ENCODE measurements at places on chromosomes 3 and 15.

GRCh38 chr3:12393894-12394293 is 90.4 kb upstream of the TSEN2 start:
- DNase-seq: no peak

DNA sequence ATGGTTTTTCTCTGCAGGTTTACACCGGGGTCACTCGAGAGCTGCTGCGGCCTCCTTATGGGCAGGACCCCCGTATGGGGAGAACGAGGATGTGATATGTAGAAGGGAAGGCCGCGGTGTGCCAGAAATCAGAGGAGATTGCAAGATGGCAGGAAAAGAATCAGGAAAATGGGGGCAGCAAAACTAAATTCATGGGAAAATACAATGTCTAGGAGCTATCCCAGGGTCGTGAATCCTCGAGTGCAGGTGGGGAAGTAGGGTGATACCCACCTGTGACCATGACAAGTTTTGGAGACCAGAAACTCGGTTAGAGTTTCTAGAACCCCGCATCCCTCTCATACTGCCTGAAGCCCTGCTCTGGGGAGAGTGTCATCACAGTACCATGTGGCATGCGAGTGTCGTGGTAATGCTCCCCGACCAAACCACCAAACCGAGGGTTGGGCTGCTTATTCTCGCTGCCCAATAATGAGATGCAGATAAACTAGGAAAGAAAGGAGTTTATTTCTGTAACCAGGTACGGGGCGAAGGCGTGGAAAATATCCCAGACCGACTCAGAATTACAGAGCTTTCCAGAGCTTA is 781 bp downstream of the TRNT1 start:
- peak; percentile 48 for DNase-seq

DNA sequence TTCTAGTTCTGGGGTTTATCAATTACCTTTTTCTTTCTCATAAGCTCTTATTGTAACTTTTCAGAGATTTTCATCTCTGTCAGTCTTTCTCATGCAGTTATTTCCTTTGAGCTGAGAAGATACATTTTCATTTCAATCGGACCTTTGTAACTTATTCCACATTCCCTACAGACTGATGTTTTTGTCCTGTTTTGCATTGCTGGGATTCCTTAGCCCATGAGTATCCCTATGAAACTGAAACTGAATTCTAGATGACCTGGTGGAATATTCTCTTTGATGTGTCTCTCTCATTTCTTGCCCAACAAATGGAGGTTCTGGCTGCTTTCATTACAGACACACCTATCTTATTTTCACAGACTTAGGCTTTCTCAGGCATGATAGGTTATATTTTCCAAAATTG is 10.5 kb upstream of the EPHA6 start:
- no peak for DNase-seq

- no peak for DNase-seq
These were observed 7.0 kb downstream of the FNDC3B start for GRCh38 chr3:172046268-172046915.

GRCh38 chr15:98529205-98530145 is 118.9 kb upstream of the IGF1R start:
- DNase-seq: no peak

DNA sequence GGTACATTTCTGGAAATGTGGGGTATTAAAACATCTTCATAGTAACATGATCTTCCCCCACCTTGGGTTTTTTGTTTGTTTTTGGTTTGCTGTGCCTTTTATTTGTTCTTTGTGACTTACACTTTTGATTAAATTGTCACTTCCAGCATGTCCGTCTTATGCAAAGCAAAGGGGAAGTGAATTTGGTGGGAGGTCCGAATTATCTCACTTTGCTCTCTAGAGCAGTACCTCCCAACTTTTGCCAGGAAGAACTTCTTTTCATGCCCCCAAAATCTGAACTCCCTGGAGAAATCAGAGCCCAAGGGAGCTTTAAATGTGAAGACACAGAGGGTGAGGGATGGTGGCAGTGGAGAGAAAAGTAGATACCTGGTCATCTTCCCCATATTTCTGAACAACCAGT is 173.1 kb downstream of the IL5RA start:
- no peak for DNase-seq

DNA sequence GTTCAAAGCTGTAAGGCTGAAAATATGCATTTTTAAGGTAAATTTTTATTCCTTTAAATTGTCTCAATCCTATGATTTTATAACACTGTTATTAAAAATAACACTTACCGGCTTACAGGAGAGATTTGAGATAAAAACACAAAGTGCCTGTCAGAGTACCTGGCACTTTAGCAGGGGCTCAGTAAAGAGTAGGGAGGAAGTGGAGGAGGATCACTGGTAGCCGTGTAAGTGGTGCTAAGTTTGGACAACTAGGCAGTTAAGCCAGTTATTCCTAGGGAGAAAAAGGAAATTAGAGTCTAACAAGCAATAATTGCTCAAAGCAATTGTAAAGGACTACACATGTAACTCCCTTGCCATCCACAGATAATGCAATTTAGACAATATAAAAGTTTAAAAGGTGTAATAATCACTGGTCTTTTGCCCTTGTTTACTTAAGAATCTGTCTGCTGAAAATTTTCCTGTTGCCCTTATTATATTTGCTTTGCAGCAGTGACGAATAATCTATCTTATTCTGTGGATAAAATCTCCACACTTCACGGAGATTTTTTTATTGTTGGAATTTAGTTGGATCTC is 204.8 kb downstream of the CDIN1 start:
- no peak for DNase-seq

DNA sequence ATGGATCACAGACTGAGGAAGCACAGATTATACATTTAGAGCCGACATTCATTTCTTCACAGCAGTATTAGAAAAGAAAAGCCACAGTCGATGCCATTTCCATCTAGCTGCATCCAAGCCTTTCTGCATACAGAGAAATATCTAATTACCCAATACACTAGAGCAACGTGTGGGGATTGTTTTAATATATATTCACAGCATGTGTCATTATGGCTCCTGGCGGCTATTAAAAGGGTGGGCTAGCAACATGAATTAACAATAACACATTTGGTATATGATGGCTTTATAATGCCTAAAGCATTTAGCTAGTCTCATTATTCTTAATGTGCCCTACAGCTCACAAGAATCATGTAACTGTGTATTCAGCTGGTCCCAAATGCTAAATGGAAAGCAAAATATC is 1030.5 kb downstream of the FHIT start:
- DNase-seq: no peak

DNA sequence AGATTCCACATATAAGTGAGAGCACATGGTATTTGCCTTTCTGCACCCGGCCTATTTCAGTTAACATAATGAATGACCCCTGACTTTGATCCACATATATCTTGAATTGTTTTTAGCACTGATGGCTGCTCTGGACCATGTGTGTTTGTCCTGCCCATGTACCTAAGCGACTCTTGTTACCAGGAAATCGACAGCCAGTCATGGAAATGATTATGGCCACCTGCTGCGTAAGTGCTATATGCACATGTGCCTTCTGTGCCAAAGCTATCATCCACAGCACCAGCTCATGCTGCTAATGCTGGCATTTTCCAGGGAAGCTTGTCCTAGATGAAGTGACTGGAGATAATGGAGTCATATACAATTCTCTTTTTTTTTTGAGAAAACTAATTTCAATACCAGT is 103.7 kb downstream of the PEX5L start:
- DNase-seq: no peak

DNA sequence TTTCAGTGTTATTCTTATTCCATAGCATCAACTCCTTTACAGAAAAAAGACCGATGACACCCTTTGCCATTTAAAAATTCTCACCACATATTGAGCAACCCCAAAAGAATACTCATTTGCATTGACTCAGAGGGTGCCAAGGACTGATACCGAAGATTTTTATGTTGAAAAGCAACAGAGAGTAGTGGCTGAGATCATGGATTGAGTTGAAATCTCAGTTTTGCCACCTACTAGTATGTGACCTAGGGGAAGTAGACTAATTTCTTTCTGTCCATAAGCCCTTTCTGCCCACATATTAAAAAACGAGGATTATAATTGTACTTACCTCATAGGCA is 313.9 kb upstream of the SATB1 start:
- peak; percentile 47 for DNase-seq

GRCh38 chr15:61086756-61087155 is 142.3 kb downstream of the RORA start:
- DNase-seq: no peak

GRCh38 chr15:47610736-47611135 is 106.6 kb upstream of the SEMA6D start:
- DNase-seq: no peak

DNA sequence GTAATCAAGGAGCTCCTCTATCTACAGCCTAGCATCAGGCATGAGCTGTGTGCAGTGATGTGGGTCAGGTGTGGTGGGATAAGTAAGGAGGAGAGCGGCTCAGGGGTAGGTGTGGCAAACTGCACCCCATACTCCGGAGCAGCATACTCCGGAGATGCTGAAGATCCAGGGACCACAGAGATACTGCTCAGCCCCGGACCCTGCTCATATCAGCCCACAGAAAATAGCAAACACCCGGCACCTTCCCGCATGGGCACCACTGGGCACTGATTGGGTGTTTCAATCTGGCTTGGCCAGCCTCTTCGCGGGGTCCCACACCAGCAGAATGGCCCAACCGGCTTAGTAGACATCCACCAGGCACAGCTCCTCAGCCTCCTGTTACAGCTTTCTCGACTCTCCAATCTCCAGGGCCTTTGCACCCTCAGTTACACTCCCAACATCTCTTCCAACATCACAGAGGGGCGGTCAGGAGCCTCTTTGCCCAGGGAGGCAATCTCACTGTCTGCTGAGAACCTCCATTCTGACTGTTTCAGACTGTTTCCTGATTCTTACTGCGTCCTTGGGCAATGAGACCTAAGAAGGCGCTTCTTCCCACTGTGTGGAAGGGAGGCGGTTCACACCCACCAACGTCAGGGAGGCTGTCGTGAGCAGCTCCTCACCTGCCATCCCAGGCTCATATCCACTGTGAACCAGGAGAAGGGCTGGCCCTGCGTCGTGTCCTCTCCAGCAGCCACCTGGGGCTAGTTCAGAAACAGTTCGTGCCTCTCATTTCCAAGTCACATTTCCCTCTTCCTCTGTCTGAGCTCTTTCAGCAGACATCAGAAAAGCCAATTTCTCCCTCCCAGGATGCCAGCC is 59.8 kb downstream of the CAPN7 start:
- no peak for DNase-seq

DNA sequence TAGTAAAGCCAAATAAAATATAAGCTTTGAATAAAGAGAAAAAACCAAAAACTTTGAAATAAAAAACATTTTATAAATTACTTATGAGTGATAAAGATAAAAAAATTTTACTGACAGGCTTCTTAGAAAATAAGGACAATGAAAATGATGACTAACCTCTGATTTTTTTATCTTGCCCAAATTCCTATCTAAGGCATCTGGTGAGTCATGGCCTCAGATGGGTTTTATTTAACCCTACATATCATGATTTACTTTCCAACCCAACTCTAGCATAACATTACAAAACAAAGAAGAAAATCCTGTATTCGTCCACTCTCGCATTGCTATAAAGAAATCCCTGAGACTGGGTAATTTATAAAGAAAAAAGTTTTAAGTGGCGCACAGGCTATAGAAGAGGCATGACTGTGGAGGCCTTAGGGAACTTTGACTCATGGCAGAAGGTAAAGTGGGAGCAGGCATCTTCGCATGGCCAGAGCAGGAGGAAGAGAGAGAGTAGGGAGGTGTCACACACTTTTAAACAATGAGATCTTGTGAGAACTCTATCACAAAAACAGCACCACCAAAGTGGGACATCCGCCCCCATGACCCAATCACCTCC is 152.1 kb downstream of the NEK10 start:
- no peak for DNase-seq

- no peak for DNase-seq
These were observed 64.9 kb upstream of the ZBTB20 start for GRCh38 chr3:115211810-115212492.

- DNase-seq: no peak
These were observed 284.2 kb downstream of the ROBO2 start for GRCh38 chr3:77324105-77324504.

DNA sequence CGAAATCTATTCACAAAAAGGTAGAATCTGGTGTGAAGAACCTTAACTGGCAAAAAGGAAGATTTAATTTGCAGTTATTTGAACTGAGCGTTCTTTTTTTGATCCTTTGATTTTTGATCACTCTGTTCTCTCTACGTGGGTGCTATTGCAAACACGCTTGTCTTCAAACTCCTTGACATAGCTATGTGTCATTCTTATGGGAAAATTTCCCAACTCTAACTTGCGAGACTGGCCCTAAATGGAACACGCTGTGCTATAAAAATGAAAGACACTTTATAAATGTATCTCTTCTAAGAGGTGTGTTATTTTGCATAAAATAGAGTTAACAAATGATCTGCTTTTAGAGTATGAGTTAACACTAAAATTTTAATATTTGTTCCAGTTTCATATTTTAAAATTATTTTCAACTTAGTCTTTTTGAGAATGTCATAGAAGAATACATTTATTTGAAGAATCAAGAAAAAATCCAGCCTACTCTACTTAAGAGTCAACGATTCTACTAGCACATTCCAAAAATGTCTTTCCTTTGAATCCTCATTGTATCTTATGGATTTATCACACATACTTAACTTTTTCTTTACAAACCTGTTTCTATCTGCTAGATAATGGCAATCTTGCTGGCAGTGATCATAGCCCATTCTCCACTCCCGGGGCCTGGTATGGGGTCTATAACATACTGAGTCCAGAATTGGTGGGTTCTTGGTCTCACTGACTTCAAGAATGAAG is 610.0 kb upstream of the TBL1XR1 start:
- no peak for DNase-seq

GRCh38 chr15:41993472-41994170 is 21.3 kb upstream of the EHD4 start:
- DNase-seq: no peak

GRCh38 chr3:5707794-5708193 is 520.3 kb downstream of the EDEM1 start:
- DNase-seq: no peak

DNA sequence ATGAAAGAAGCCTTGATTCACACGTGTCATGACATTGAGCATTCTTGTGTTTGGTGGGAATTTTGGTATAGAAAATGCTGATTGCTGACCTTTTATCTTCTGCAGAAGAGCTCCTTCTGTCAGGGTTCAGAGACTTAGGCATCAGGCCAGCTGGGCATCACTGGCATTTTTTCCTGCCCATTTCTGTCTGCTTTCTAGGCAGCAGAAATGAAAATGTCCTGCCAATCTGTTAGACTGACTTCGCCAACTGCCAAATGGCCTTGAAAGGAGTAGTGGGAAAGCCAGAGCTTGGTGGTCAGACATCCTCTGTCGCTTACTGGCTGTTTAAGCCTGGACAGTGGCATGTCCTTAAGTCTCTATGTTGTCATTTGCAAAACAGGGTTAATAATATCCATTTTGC is 57.4 kb downstream of the EEFSEC start:
- no peak for DNase-seq

Measured in stimulated activated CD4-positive, alpha-beta T cell treated with anti-CD3 and anti-CD28 coated beads, Interleukin-4, amount 100 ng/mL, for 24 hours (primary cell).